ENCODE measurements at places on chromosomes 2 and 18. TPM values are rescaled to one million over a fixed set of nuclear protein-coding genes. Genes with fewer than 3 reads are reported as not detected.

DNA sequence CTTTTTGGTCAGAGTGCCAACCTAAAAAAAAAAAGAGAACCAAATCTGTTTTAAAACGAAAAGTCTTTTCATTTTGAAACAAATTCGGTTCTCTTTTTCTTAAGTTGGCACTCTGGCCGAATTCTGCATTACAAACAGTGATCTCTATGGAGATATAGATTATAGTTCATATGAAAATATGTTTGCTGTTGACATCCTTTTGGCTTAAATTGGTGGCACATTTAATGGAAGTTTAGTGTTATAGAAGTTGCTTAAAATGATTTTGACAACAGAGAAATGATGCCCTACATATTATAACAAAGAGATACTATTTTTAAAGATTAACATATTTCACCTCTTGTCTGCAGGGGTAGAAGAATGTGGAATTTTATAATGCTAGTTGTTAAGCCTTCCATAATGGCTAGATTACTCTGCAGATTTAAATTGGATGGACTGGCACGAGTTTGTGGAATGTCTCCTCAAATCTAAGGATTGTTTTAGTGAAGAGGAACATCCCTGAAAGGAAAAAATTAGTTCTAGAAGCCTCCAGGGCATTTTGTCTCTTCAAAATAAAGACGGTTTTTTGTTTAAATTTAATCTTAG, 222.9 kb upstream of the CDH2 start:
- no peaks in the 10 kb centered on the region for H3K4me1 ChIP-seq
- DNase-seq: no peak
- no peaks in the 10 kb centered on the region for H3K27me3 ChIP-seq

- no peak for DNase-seq
- H3K36me3 ChIP-seq: no peaks in the 10 kb centered on the region
- H3K27ac ChIP-seq: peak overlapping the region; percentile 79
- peaks cover 13% of the 10 kb centered on the region for H3K4me1 ChIP-seq
- no peaks in the 10 kb centered on the region for H3K27me3 ChIP-seq
These were observed 371 bp upstream of the LCLAT1 start for GRCh38 chr2:30446602-30447148.

DNA sequence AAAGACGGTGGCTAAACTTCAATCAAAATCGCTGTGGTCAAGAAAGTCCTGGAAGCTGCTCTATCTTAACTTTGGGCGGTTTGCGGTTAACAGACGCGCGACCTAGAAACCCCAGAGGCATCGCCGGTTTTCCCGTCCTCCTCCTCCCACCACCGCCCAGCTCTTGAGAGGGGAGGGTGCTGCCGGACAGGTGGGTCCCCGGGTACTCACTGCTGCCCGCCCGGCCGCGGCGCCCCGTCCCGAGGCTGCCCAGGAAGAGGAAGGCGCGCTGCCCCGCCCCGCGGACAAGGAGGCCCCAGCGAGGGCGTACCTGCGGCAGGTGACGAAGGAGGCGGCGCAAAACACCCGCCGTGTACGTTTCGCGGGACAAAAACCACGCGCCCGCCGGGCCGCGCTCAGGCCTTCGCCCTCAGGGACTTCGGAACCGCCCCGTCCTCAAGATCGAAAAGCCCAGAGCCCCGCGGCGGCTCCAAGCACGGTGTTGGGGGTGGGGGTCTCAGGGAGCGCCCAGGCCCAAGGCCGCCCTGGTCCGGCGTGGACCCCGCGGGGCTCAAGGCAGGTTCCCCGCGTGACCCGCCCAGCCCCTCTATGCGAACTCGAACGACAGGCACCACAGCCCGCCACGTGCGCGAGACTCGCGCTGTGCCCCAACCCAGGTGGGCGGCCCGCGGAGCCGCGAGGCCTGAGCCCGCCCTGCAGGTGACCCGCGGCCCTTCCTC, at the start of gene SH3YL1:
TSS of gene SH3YL1 (minus strand) at position 259 of the 719 bp plus-strand sequence. CDS start at position 211, 48 bp downstream.
- no peaks in the 10 kb centered on the region for H3K36me3 ChIP-seq
- DNase-seq: peak; percentile 27
- H3K27ac ChIP-seq: peak within 1 kb of the TSS; percentile 77
- H3K27me3 ChIP-seq: no peaks in the 10 kb centered on the region

- no peaks in the 10 kb centered on the region for H3K4me1 ChIP-seq
- H3K27me3 ChIP-seq: no peaks in the 10 kb centered on the region
- no peak overlapping the region for H3K27ac ChIP-seq
- DNase-seq: no peak
These were observed 297.9 kb downstream of the EN1 start for GRCh38 chr2:118549503-118549902.

GRCh38 chr2:72148837-72149555, 1.3 kb upstream of the CYP26B1 start:
- peaks cover 49% of the 10 kb centered on the region for H3K4me1 ChIP-seq
- H3K4me3 ChIP-seq: peak overlapping the region; percentile 73
- H3K36me3 ChIP-seq: no peaks in the 10 kb centered on the region

DNA sequence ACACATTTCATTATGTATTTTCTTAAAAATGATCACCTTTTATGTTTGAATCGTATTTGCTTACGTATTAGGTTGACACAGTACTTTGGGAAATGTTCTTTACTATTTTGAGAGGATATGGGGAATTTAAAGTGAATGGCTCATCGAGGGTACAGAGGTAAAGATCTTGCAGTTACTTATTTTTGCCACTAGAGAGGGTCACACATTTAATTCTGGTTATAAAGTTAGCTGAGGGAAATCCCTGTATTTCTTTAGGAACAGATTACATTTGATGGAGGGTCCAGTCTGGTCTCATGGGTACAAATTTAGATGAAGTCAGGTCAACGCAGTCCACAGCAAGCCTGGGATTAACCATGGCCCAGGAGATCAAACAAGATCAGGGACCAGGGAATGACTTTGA, 24.5 kb downstream of the DYNC2LI1 start:
- no peak for DNase-seq
- H3K4me1 ChIP-seq: no peaks in the 10 kb centered on the region
- H3K27ac ChIP-seq: no peak overlapping the region
- no peak overlapping the region for H3K4me3 ChIP-seq

- DNase-seq: no peak
- H3K4me3 ChIP-seq: no peak overlapping the region
- no peaks in the 10 kb centered on the region for H3K27me3 ChIP-seq
- no peaks in the 10 kb centered on the region for H3K36me3 ChIP-seq
- no peaks in the 10 kb centered on the region for H3K4me1 ChIP-seq
These were observed 15.8 kb upstream of the TRPM8 start for GRCh38 chr2:233901367-233901766.

The SIX3 gene
- 0.01 TPM for polyA plus RNA-seq

The NEU2 gene
- polyA plus RNA-seq: not detected

The RNASEH1 gene
- 45.6 TPM for polyA plus RNA-seq

All from psoas muscle (tissue), 8 donors.